ENCODE measurements at places on chromosomes 1 and 21. TPM values are rescaled to one million over a fixed set of nuclear protein-coding genes. Genes with fewer than 3 reads are reported as not detected.

TMEM52 gene
- 0.15 TPM for total RNA-seq

CD164L2 gene
- total RNA-seq, result not detected

OR2L3 gene
- total RNA-seq, result not detected

GBP1 gene
- total RNA-seq, result 25.5 TPM

OR2T2 gene
- total RNA-seq, result not detected

TLR5 gene
- total RNA-seq, result not detected

GPR52 gene
- 0.50 TPM for total RNA-seq

NBPF1 gene
- 31.1 TPM for total RNA-seq

MAP3K7CL gene
- total RNA-seq, result 23.3 TPM

Measured in smooth muscle cell of trachea (primary cell).